Activated effector memory CD4-positive, alpha-beta T cell treated with anti-CD3 and anti-CD28 coated beads, Interleukin-2, amount 50 U/mL, for 16 hours (primary cell): ENCODE measurements at places on chromosomes 7 and 10.

- DNase-seq = no peak
Measured at GRCh38 chr7:53437336-53437735, 401.9 kb downstream of the POM121L12 start.

- no peak for DNase-seq
Measured at GRCh38 chr7:140137078-140137477, 39.7 kb downstream of the KDM7A start.

- no peak for DNase-seq
Measured at GRCh38 chr7:140568021-140568813, 72.4 kb downstream of the DENND2A start.

- DNase-seq = no peak
Measured at GRCh38 chr7:142739923-142740492, 9.3 kb upstream of the PRSS1 start.

DNA sequence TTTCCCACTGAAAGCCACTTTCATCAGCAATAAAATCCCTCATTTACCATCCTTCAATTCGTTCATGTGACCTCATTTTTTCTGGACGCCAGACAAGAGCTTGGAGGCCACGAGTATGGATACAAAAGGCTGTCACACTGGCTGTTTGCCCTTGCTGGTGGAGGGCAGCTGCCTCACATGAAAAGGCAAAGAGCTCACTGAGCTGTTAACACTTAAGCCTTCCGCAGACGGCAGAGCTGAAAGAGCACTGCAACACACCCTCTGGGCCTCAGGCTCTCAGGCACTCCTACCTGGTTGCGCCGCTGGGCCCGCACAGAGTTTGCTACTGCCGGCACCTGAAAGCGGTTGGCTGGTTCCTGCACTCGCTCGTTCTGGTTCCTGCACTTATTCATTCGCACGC is 193.5 kb downstream of the CFTR start:
- no peak for DNase-seq

DNA sequence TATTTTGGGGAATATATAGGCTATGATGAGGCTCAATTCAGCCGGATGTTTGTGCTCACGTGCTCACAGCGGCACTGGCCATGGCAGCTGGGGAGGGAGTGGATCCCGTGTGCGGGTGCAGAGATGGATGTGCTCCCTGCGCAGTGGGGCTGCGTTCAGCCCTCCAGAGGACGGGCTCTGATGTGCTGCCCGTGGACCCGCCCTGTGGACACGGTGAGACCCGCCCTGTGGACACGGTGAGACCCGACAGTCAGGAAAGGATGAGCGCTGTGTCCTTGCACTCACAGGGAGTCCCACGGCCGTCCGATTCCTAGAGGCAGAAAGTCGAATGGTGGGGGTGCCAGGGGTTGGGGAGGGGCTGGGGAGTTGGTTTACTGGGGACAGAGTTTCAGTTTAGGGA is 89.0 kb downstream of the DNAJB6 start:
- DNase-seq = no peak

DNA sequence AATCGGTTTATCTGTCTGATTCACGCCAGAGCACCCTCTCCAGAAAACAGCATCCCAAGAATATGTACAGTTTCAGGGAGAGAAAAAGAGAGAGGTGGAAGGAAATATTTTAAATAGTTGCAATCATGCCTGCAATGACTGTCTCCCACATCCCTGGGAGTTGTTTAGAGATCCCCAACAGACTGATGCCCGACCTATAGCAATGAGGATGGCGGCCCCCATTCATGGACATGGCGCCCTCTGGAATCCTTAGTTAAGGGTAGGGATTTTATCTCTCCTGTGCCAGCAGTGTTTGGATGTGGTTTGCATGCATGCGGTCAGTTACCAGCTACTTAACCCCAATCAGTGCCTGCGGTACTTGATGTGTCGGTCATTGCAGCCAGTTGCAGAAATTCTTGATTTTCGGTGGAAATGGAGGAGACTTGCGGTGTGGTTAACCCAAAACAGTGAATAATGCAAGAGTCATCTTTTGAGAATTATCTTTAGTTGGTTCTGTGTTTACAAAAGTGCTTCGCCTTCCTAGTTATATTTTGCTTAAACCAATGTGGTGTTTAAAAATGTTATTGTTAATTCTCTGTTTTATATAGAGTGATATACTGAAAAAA is 186.0 kb upstream of the TCF7L2 start:
- DNase-seq = no peak

- no peak for DNase-seq
Measured at GRCh38 chr10:6296828-6297251, 94.1 kb downstream of the PFKFB3 start.

- DNase-seq = no peak
Measured at GRCh38 chr7:117837841-117838240, 35.4 kb downstream of the CTTNBP2 start.

DNA sequence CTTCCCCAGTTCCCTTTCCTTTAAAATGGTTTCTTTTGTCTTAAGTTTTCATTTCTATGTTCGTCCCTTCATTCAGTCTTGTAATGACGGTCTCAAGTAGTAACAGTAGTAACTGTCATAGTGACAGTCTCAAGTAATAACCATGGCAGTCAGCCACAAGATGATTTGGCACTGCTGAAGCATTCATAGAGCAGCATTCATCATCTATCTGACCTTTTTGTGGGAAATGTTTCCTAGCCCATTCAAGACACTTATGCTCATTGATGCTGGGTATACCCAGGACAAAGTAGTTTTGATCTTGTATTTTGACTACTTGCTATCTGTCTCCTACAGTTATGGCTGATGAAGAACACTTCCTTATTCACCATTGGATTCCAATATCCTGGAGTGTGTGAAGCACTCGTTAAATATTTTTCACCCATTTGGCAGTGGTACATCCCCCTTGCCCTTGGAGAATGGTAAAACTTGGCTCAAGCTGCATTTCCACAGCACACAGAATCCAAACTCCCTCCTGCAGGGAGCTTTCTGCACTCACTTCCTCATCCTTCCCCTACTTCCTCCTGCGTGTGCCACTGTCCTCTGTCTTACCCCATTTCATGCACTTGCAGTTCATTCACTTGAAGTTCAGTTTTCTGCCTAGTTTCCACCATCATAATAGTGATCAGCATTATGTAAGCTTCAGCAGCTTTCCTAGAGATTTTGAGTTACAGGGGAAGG is 19.0 kb downstream of the GIMAP4 start:
- no peak for DNase-seq

DNA sequence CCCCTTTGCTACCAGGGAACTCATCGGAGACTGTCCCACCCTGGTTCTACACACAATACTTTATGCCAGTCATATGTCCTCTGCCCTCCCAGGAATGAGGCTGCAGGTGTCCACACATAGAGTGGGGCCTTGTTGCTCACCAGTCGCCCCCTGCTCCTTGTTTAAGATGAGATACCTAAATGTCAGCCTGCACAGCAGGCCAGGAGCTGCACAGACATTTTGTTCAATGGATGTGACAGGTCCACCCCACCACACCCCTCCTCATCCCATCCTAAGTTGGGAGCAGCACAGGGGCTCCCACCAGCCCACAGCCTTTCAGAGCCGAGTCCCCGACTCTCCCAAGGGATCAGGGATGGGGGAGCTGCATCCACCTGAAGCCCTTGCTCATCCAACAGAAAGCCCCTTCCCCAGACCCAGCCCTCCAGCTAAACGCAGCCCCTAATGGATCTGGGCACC is 6.2 kb upstream of the GRID1 start:
- DNase-seq = peak; percentile 38

GRCh38 chr7:47506382-47507339 is 75.2 kb downstream of the TNS3 start:
- no peak for DNase-seq

GRCh38 chr7:72039460-72039859 is 372.7 kb downstream of the CALN1 start:
- no peak for DNase-seq

- no peak for DNase-seq
Measured at GRCh38 chr10:118305730-118306129, 36.4 kb downstream of the FAM204A start.

- no peak for DNase-seq
Measured at GRCh38 chr10:90205340-90205739, 503.9 kb downstream of the KIF20B start.

DNA sequence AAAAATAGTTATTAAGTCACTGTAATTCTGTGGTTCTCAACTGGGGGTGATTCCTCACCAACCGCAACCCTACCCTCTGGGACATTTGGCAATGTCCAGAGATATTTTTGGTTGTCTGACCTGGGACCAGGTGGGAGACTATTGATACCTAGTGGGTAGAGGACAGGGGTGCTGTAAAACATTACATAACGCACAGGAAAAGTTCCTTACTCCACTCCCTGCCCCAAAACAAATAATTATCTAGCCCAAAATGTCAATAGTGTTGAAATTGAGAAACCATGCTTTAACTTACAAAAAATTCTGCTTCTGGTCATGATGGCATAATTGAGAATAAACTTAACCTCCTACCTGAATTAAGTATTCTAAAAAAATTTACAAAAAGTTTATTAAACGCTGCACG is 177.7 kb upstream of the FEZF1 start:
- no peak for DNase-seq

- no peak for DNase-seq
Measured at GRCh38 chr10:76463111-76463510, 1031.7 kb downstream of the LRMDA start.

- DNase-seq = no peak
Measured at GRCh38 chr10:102438374-102438773, 6.0 kb upstream of the CUEDC2 start.

- DNase-seq = peak; percentile 78
Measured at GRCh38 chr7:36287371-36288241, 102.1 kb upstream of the ANLN start.

DNA sequence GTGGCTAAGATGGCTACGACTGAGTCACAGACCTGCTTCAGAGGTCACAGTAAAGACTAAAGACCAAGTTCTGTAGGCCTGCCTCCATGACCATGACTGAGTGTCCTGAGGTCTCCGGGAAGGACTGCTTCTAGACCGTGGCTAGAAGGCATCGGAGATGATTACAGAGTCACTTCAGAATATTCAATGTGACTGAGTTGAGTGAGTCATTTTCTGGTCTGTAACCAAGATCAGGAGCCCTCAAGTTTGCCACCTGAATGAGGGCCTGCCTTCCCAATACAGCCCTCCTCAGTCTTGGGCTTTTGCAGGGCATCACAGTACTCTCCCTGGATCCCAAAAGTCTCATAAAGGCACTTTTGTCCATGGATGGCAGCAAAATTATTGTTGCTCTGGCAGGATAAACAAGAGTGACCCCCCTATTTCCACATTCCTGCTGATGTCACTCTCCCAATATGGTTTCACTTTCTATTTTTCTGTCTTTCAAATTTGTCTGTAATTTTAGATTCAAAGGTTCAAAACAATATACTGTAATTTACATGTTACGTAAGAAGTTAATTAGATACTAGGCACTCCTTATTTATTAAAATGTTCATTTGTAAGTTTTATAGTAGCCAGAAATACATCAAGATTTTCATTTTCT is 47.7 kb upstream of the ZNF92 start:
- no peak for DNase-seq

DNA sequence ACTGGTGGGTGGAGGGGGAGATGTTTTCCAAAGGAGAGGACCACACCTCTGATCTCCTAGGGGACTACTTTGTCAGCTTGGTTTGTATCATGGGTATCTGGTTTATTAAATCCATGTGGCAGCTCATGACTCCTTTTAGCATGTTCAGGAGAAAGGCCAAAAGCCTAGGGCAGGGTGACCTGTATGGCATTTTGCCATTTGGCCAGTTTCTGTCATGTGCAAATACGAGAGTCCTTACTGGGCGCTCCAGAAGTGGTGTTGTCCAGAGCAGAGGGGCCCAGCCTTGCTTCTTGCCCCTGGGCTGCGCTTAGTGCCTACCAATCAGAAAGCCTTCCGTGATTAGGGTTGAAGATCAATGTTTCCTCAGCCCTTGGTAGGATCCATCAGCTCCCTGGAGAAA is 31.0 kb downstream of the ADRA2A start:
- no peak for DNase-seq

GRCh38 chr10:74755273-74755672 is 71.1 kb upstream of the KAT6B start:
- no peak for DNase-seq

DNA sequence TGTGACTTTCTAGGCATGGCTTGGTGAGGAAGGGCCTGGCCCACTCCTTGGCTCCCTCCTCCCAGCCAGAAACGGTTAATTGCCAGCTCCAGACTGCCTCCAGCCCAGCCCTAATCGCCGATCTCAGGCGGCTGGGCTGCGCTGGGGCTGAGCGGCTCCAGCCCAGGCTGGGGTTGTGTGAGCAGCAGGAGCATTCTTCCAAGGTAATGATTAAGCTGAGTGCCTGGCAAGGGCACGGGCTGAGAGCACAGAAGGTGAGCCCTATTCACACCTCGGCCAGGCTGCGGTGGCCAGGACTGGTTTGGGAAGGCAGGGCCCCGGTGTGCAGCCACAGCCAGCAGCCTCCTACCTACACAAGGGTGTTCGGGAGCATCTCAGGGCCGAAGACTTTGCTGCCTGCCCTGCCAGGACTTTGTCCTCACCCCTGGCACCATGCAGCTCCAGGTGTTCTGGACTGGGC is at the start of gene TMEM72:
TSS of gene TMEM72 (plus strand) at position 257 of the 460 bp plus-strand sequence. CDS start at position 433, 176 bp downstream.
- DNase-seq = no peak

DNA sequence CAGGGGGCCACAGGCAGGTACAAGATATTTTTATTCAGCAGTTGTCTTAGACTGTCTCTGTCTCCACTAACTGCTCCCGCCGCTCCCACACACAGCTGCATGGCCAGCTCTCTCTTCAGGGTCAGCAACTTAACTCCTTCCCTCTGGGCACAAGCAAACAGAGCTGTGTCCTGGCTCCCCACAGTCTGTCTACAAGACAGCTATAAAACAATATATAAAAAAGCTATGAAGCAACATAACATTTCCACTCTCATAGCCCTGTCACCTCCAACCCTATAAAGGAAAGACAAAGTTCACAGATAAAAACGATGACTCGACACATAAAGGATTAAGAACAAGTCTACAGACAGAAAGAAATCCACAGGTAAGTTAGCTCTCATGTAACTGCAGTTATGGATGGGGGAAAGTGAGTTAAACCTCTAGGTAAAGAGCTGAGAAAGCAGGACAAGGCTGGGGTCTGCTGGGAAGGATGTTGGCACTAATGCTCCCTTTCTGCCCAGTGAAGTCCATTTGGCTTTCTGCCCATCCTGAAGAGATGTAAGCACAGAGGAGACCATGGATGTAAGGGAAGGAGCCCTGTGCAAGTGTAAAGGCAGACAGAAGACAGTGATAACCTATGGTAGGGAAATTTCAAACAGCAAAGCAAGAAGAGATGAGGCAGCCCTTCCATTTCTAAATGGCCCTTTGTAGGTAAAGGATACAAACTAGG is 27.0 kb downstream of the RAPGEF5 start:
- no peak for DNase-seq

DNA sequence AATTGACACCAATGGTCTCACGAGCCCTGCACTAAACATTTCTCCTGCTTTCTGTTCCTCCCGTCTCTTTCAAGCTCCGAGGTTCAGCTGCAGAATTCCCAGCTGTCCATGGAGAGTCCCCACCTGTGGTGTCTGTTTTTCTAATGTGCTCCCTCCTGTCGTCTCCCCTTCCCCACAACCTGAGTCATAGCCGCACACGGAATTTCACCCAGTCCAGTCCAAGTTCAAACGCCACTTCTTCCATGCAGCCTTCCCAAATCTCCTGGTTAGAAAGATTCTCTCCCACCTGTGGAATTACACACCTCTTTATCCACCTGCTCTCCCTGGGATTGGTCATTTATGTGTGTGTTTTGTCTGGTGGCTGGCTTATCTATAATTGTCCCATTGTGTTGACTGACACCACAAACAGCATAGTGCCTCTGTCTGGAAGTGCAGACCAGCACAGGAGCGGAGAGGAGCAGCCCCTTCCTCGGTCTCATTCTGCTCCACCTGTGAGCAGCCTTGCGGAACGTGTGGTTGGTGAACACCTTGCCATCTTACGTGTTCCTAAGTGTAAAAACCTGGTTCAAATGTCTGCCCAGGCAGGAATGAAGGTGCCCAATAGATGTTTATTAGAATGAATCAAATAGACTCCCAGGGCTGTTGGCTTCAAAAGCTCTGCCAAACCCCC is 3.3 kb upstream of the DIP2C start:
- DNase-seq = no peak
